ENCODE measurements at places on chromosomes 2 and 18. TPM values are rescaled to one million over a fixed set of nuclear protein-coding genes. Genes with fewer than 3 reads are reported as not detected.

GRCh38 chr2:98924038-98924830, 11.8 kb downstream of the CRACDL start:
- H3K4me3 ChIP-seq, result no peak overlapping the region
- peak; percentile 13 for DNase-seq
- no peak overlapping the region for H3K27ac ChIP-seq
- no peaks in the 10 kb centered on the region for H3K36me3 ChIP-seq

Gene VSNL1
- 3.3 TPM for total RNA-seq

Gene TGFA
- 1.6 TPM for total RNA-seq

- no peak for DNase-seq
- no peaks in the 10 kb centered on the region for H3K27me3 ChIP-seq
- H3K4me1 ChIP-seq, result no peaks in the 10 kb centered on the region
- H3K4me3 ChIP-seq, result no peak overlapping the region
- H3K36me3 ChIP-seq, result no peaks in the 10 kb centered on the region
These were observed 532.2 kb downstream of the RIT2 start for GRCh38 chr18:42583283-42583731.

Gene MYO5B
- total RNA-seq, result 12.2 TPM

Gene TSHZ1
- 1.7 TPM for total RNA-seq

DNA sequence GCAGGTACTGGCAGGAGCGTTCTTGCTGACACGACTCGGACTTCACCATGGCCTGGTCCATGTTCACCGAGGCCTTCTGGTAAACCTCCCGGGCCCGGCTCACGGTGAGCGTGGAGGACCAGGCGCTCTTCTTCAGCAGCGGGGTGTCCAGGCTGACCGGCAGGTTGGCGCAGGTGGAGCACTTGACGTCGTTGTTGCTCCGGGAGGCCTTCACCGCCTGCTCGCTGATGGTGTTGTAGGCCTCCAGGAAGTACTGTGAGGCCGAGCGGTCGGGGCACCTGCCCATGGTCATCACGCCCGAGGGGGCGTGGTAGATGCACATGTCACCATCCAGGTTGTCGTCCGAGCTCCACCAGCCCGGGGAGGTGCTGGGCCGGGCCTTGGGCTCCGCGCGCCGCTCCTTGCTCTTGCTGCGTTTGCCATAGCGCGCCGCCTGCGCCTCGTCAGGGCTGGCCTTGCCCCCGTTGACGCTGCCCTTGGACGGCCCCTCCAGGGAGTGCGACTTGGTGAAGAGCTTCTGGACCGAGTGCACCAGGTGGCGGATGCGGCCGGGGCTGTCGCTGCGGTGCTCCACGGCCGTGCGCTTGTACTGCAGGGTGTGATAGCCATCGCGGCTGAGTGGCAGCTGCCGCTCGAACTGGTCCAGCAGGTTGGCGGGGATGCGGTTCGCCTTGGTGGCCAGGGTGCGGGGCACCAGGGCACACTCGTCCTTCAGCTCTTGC, 429.3 kb downstream of the TGIF1 start:
- H3K27me3 ChIP-seq, result no peaks in the 10 kb centered on the region
- no peak for DNase-seq
- no peak overlapping the region for H3K4me3 ChIP-seq
- H3K36me3 ChIP-seq, result peaks cover 3% of the 10 kb centered on the region
- H3K27ac ChIP-seq, result no peak overlapping the region

GRCh38 chr18:63477968-63478367, 1.2 kb downstream of the SERPINB5 start:
- H3K27me3 ChIP-seq, result no peaks in the 10 kb centered on the region
- peaks cover 2% of the 10 kb centered on the region for H3K4me1 ChIP-seq
- H3K27ac ChIP-seq, result no peak overlapping the region
- DNase-seq, result peak; percentile 62

GRCh38 chr18:10442551-10442971, 11.9 kb upstream of the APCDD1 start:
- no peak for DNase-seq
- no peaks in the 10 kb centered on the region for H3K36me3 ChIP-seq
- H3K4me3 ChIP-seq, result no peak overlapping the region
- H3K27me3 ChIP-seq, result no peaks in the 10 kb centered on the region

DNA sequence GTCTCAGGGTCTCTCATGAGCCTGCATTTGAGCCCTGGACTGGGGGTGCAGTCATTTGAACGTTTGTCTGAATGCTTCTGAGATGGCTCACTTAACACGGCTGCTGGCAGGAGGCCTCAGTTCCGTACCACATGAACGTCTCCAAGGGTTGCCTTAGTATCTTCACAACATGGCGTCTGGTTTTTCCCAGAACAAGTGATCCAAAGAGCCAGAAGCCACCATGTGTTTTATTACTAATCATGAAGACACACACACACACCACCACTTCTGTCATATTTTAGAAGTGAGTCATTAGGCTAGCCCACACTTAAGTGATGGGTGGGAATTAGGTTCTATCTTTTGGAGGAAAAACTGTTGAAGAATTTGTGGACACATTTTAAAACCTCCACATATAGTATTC, 15.0 kb upstream of the MYO1B start:
- no peaks in the 10 kb centered on the region for H3K36me3 ChIP-seq
- no peak overlapping the region for H3K27ac ChIP-seq
- H3K4me1 ChIP-seq, result peaks cover 5% of the 10 kb centered on the region

- no peak for DNase-seq
- no peak overlapping the region for H3K27ac ChIP-seq
- H3K4me3 ChIP-seq, result no peak overlapping the region
These were observed 79.3 kb downstream of the FBXO15 start for GRCh38 chr18:74068296-74068695.

DNA sequence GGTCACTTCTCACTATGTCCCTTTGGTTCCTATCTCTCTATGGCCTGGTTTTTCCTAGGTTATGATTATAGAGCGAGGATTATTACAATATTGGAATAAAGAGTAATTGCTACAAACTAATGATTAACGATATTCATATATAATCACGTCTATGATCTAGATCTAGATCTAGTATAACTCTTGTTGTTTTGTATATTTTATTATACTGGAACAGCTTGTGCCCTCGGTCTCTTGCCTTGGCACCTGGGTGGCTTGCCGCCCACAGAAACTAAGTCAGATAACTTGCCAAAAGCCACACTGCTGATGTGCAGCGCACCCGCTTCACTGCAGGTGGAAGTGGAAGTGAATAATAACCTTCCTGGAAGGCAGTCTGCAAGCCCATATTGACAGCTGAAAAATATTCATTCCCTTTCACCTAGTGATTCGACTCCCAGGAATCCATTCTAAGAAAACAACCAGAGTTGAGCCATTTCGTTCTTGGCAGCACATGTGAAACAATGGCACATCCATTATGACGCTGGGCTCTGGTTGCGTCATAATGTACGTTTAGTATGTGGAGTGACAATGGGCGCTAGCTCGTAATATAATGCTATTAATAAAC, 725 bp upstream of the ANKRD53 start:
- H3K4me3 ChIP-seq, result peak overlapping the region; percentile 85
- no peak for DNase-seq
- peaks cover 7% of the 10 kb centered on the region for H3K4me1 ChIP-seq
- H3K27me3 ChIP-seq, result peaks cover 20% of the 10 kb centered on the region
- no peak overlapping the region for H3K27ac ChIP-seq

Gene IFIH1
- total RNA-seq, result 0.50 TPM

DNA sequence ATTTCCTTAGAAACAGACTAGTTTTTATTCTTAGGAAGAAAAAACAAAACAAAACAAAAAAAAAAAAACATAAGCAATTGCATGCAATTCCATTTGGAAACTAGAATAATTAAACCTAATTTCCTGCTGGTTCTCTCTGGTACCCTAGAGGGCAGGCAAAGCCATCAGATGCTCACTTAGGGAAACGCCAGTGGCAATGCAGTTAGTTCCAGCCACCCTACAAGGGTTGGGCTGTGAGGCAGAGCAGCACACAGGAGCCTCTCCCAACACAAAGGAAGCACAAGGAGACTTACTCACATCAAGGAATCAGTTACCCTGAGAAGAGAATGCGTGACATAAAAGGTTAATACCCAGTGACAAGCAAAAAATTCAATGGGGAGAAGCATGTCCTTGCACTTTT, 28.8 kb downstream of the CCDC93 start:
- H3K27ac ChIP-seq, result no peak overlapping the region
- DNase-seq, result peak; percentile 59
- H3K4me1 ChIP-seq, result peaks cover 2% of the 10 kb centered on the region
- H3K4me3 ChIP-seq, result no peak overlapping the region
- H3K36me3 ChIP-seq, result peaks cover 54% of the 10 kb centered on the region

- peaks cover 95% of the 10 kb centered on the region for H3K27me3 ChIP-seq
- no peak overlapping the region for H3K4me3 ChIP-seq
- H3K36me3 ChIP-seq, result no peaks in the 10 kb centered on the region
These were observed 95.9 kb downstream of the LYPD6B start for GRCh38 chr2:149134335-149134923.

DNA sequence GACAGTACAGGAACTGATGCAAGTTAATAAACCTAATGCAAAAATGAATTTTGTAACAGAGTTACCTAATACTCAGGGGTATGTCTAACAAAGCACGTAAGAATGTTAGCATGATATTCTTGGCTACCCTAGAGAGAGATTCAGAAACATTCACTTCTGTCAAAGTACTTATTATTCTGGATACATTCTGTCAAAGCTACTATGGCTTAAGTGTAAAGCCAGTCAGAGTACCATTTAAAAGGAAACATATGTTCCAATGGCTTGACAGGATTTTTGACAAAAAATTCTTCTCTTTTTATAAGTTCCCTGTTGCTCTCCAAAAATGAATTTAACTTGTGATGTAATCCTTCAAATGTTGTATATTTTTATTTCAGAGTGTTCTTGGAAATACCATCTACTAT, 85.5 kb downstream of the PIGN start:
- H3K27ac ChIP-seq, result no peak overlapping the region
- H3K36me3 ChIP-seq, result peaks cover 46% of the 10 kb centered on the region
- no peak overlapping the region for H3K4me3 ChIP-seq
- no peak for DNase-seq
- no peaks in the 10 kb centered on the region for H3K27me3 ChIP-seq

- H3K4me3 ChIP-seq, result no peak overlapping the region
- no peaks in the 10 kb centered on the region for H3K36me3 ChIP-seq
- H3K27ac ChIP-seq, result no peak overlapping the region
- H3K27me3 ChIP-seq, result no peaks in the 10 kb centered on the region
- no peaks in the 10 kb centered on the region for H3K4me1 ChIP-seq
- DNase-seq, result no peak
These were observed 84.6 kb downstream of the LRATD1 start for GRCh38 chr2:14717131-14717530.

All from endodermal cell (in vitro differentiated cells).